ENCODE measurements at places on chromosomes 5 and 9. TPM values are rescaled to one million over a fixed set of nuclear protein-coding genes. Genes with fewer than 3 reads are reported as not detected.

The CAST gene
- total RNA-seq, result 239 TPM

The FOXD4 gene
- not detected for total RNA-seq

The TNC gene
- 364 TPM for total RNA-seq

The TXN gene
- total RNA-seq, result 370 TPM

The BNC2 gene
- 33.9 TPM for total RNA-seq

The ZNF483 gene
- 1.9 TPM for total RNA-seq

The SIMC1 gene
- total RNA-seq, result 6.7 TPM

The PCDHGA1 gene
- 0.62 TPM for total RNA-seq

The C5orf52 gene
- not detected for total RNA-seq

The PLAC8L1 gene
- not detected for total RNA-seq

The AJM1 gene
- 1.4 TPM for total RNA-seq

The AIF1L gene
- total RNA-seq, result 0.25 TPM

The CEL gene
- 0.12 TPM for total RNA-seq

Measured in uterine smooth muscle cell (primary cell).